ENCODE measurements at places on chromosomes 4 and X.

GRCh38 chrX:374596-374995, 12.1 kb downstream of the PPP2R3B start:
- no peak for DNase-seq

DNA sequence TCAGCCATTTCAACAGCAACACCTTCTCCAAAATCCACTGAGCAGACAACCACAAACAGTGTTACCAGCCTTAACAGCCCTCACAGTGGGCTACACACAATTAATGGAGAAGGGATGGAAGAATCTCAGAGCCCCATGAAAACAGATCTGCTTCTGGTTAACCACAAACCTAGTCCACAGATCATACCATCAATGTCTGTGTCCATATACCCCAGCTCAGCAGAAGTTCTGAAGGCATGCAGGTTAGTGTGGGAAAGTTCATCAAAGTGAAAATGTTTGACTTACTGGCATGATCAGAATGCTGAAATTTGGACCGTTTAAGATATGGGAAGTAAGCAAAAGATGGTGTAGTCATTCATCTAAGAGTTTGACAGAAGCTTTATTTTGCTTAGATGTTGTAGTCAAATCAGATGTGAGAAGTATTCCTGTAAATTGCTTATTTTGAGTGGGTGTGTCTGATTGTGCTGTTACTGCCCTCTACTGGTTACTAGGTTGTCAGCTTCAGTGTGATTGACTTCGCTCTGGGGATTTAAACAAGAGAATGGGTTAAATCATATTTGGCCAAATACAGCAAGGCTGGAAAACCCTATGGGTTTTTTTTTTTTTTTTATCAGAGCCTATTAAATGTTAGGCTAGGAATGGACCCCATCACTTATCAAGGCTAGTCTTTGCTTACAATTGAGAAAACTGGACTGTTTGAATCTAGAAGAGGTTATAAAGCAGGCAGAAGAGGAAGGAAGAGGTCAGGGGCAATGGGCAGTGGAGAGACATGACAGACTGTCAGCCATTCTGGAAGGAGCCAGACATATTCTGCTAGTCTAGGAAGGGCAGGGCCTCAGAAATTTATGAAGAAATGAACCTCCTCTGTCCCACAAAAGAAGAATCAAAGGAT, 130.3 kb downstream of the DIPK2B start:
- peak; percentile 3 for DNase-seq

GRCh38 chrX:108299101-108299591, 139.1 kb downstream of the COL4A6 start:
- no peak for DNase-seq

- no peak for DNase-seq
Measured at GRCh38 chr4:174377613-174378012, 93.9 kb downstream of the CEP44 start.

DNA sequence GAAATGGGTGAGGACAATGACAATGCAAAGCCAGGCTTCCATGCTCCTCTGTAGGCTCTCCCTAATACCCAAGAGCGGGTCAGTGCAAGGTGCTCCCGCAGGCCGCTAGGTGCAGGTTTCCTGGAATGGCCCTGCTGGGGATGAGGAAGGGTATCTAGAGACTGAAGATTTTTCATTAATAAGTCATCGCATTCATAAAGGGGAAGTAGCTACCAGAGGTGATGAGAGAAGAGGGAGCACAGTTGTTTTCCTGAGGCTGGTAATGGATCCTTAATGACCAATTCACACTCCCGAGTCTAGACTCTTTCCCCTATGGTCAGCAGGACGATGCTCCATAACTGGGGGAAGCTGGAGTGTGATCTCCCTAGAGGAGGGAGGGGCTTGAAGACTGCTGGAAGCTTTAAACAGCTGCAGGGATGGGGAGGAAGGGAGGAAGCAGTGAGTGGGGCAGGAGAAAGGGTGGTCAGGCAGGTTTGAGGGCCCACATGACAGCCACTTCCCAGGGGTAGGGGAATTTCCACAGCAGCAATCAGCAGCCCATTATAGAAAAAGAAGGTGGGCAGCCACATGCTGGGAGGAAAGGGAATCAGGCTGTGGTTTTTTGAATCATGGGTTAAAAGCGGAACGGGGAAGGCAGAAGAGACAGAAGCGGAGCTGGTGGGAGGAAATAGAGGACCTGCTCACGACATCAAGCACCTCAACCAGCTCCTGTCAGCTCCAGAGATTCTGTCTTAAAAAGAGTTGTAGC, 10.2 kb upstream of the ATP6AP2 start:
- DNase-seq = no peak

DNA sequence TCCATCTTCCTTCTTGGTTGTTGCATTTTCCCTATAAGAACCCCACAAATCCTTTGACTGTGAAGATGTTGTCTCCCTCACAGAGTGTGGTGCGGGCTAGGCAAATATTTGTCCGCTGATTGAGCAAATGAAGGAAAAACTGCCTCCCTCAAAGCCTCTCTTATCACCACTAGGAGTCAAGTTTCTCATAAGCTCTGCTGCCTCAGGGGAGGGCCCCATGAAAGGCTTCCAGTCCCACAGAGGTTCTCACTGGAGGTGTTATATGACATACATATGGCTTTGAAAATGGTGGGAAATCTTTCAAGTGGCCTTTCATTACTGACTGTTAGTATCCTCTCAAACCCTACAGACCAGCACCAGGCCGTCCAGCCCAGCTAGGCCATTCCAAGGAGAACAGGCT, 9.3 kb downstream of the VGLL1 start:
- DNase-seq = no peak

DNA sequence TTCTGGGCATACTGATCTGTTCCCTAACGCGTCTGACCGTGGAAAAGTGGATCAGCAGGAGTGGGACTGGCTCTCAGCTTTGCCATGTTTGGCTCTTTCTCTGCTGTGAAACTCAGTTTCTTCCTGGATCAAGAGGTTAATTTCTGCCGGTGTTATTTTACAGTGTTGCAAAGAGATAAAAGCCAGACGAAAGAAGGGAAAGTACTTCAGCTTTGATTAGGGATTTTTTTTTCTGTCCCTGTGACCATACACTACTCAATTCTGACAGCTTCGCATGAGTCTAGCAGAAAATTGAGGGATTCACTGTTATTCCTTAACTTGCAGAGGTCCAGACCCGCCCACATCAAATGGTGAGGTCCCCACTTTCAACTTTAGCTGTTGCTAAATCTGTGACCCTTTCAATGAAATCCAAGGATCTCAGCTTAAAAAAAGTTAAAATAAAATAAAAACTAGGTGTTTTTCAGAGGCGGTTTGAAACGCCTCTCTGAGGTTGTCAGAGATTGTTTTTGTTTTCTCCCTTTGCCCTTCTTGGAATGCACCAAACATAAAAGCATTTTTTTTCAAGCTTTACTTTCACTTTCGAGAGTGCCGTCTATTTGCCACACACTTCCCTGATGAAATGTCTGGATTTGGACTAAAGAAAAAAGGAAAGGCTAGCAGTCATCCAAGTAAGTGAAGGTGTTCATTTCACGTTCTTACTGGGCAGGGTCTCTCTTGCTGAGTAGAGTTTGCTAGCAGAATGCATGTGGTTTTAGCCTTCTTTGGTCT, at the start of gene TLR3:
Gene TLR3, plus strand, starts transcription at position 576 of the 768 bp plus-strand sequence. CDS start 7,464 bp downstream, outside the sequence.
- peak; percentile 47 for DNase-seq

- peak; percentile 61 for DNase-seq
Measured at GRCh38 chr4:152255437-152255836, 280.5 kb downstream of the FBXW7 start.

DNA sequence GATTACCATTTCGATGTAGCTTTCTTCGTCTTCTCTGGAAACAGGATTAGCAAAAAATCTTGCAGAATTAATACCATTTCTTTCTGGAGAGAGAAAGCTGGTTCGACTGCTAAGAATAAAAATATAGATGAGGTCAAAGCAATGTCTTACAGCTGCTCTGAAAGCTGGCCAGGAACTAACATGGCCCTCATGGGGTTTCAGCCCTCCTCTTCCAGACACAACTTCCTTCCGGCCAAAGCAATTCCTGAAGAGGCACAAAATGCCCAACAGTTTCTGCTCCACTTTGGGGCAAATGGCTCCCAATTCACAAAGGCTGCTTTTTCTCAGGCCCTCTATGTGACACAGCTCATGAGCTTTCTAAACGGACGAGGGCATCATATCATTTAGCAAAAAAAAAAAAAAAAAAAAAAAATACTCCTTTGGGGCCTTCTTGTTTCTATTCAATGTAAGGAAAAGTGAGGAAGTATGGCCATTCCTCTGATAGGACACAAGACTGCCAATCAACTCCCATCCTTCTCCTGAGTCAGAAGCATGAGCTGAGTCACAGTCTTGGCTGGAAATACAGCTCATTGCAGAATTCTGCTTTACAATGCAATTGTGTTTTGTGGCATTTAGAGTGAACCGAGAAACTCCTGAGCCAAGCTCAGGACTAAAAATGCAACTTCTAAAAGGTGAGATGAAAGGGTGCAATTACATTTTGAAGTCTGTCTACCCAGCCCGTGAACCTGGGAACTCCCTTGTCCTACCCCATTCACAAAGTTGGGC, 42.7 kb upstream of the CTAG2 start:
- peak; percentile 26 for DNase-seq

Data from HTR-8/SVneo (cell line).